M059J (cell line): ENCODE measurements at places on chromosomes 16 and 17. TPM values are rescaled to one million over a fixed set of nuclear protein-coding genes. Genes with fewer than 3 reads are reported as not detected.

- DNase-seq = no peak
These were observed 27.2 kb downstream of the ARHGAP27 start for GRCh38 chr17:45405250-45406086.

DNA sequence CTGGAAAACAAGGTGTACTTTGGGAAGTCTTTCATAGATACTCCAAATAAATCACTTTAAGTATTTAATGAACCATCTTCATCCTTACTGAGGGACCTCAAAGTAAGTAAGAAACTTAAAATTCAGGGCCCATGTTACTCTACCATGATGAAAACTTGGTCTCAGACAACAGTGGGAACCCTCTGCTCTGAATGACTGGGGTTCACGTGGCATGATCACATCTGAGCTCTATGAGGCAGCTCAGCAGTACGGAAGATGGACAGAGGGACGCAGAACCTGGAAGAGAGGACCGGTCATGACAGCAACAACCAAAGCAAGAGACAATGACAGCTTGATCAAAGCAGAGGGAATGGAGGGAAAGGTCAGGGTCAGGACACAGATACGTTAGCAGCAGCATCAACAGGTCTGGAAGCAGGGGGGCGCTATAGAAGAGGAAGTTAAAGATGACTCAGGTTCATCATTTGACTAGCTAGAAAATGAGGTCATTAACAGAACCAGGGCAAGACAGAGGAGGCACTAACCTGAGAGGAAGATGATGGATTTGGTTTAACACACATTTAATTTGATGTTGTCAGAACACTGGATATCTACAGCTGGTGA, 9.5 kb downstream of the XPO6 start:
- DNase-seq = no peak

Gene TSR3
- total RNA-seq = 54.2 and 101 TPM in 2 replicates

Gene EFNB3
- 1.1 TPM in 2 replicates for total RNA-seq

Gene STX1B
- total RNA-seq = 0.20 and 0.37 TPM in 2 replicates
